ENCODE measurements at places on chromosomes 16 and 17.

DNA sequence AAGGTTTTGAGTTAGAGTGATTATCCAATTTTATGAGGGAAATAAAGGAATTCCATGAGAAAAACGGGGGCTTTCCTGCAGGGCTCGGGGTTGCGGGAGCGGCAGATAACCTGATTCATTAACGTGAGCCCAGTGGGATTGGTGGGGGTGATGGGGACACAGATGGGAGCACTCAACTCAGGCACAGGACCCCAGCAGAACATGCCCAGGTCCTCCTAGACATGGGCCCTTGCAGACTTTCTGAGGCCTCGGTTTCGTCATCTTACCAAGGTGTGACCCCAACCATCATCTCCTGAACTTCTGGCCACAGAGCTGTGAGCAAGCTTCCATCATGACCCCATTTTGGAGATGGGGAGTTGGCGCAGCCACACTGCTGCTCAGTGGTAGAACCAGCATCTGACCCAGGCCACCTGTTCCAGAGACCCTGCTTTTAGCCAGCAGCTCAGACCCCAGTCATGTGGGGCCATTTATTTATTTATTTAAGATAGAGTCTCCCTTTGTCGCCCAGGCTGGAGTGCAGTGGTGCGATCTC, 22.3 kb downstream of the CARHSP1 start:
- H3K4me1 ChIP-seq: no peaks in the 10 kb centered on the region
- H3K27ac ChIP-seq: no peak overlapping the region
- H3K36me3 ChIP-seq: no peaks in the 10 kb centered on the region
- DNase-seq: no peak
- no peak overlapping the region for H3K4me3 ChIP-seq
- H3K27me3 ChIP-seq: no peaks in the 10 kb centered on the region

DNA sequence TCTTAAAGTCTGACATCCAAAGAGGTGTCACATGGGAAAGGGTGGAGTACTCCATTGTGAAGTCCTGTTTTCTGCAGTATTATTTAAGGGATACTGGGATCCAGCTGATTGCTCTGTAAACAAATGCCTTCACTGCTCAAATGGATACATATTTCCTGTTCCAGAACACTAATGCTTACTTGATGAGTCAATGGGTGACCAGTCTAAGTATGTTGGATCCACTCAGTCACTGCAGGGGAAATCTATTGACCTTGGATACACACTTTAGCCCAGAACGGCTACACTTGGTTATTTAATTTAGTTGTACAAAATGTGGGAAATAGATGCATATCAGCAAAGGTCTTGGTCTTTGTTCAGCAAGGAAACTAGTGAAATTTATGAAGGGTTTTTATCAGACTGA, 261.4 kb downstream of the MAP2K4 start:
- no peak for DNase-seq
- no peak overlapping the region for H3K27ac ChIP-seq
- no peaks in the 10 kb centered on the region for H3K27me3 ChIP-seq
- no peaks in the 10 kb centered on the region for H3K4me1 ChIP-seq
- no peak overlapping the region for H3K4me3 ChIP-seq
- H3K36me3 ChIP-seq: no peaks in the 10 kb centered on the region

GRCh38 chr17:31678431-31678830, 180.6 kb downstream of the COPRS start:
- H3K36me3 ChIP-seq: no peaks in the 10 kb centered on the region
- no peak overlapping the region for H3K4me3 ChIP-seq
- no peaks in the 10 kb centered on the region for H3K4me1 ChIP-seq
- no peak for DNase-seq
- no peak overlapping the region for H3K27ac ChIP-seq
- no peaks in the 10 kb centered on the region for H3K27me3 ChIP-seq

DNA sequence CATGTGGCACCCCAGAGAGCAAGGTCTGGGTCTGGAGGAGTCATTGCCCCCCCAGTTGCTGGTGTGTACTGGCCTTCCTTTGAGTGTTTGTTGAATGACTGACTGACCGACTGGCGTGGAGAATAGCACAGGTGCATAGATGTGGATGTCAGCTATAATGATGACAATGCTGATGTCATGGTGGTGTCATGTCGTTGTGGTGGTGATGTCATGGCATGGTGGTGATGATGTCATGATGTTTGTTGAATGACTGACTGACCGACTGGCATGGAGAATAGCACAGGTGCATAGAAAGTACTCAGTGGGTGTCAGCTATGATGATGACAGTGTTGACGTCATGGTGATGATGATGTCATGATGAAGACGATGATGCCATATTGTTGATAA, 22.1 kb downstream of the TMEM114 start:
- H3K36me3 ChIP-seq: no peaks in the 10 kb centered on the region
- no peaks in the 10 kb centered on the region for H3K4me1 ChIP-seq
- no peak overlapping the region for H3K27ac ChIP-seq
- DNase-seq: no peak
- H3K4me3 ChIP-seq: no peak overlapping the region

- H3K4me1 ChIP-seq: no peaks in the 10 kb centered on the region
- H3K27ac ChIP-seq: no peak overlapping the region
- no peaks in the 10 kb centered on the region for H3K36me3 ChIP-seq
- no peak overlapping the region for H3K4me3 ChIP-seq
- DNase-seq: no peak
Measured at GRCh38 chr17:58370716-58371115, 18.7 kb upstream of the SUPT4H1 start.

GRCh38 chr17:81335773-81336157, 40.7 kb upstream of the SLC38A10 start:
- H3K27ac ChIP-seq: no peak overlapping the region
- no peaks in the 10 kb centered on the region for H3K36me3 ChIP-seq
- no peaks in the 10 kb centered on the region for H3K27me3 ChIP-seq
- H3K4me3 ChIP-seq: no peak overlapping the region

DNA sequence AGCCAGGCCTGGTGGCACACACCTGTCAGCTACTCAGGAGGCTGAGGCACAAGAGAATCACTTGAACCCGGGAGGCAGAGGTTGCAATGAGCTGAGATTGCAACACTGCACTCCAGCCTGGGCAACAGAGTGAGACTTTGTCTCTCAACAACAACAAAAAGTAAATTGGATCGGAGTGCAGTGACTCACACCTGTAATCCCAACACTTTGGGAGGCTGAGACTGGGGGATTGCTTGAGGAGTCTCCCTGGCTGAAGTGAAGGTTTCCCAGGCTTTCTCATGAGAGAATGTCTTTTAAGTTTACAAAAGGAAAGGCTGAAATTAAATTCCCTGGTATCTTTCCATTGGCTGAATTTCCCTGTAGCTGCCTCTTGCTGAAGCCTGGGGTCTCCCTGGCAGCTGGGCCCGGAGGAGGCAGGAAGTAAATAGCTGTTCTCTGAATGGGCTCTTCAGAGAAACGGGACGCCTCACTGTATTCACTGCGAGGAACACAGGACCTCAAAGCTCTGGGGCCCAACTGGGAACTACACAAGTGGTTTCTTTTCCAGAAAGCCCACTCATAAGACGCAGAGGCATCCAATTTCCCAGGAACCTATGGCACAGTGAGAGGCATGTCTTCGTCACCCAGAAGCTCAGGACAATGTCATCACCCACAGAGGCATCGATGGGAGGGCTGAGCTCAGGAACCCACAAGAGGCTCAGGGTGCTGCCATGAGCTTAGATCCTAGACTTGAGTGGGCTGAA, 77.4 kb upstream of the SMURF2 start:
- no peaks in the 10 kb centered on the region for H3K27me3 ChIP-seq
- DNase-seq: no peak
- no peak overlapping the region for H3K4me3 ChIP-seq
- no peaks in the 10 kb centered on the region for H3K36me3 ChIP-seq
- H3K4me1 ChIP-seq: no peaks in the 10 kb centered on the region

DNA sequence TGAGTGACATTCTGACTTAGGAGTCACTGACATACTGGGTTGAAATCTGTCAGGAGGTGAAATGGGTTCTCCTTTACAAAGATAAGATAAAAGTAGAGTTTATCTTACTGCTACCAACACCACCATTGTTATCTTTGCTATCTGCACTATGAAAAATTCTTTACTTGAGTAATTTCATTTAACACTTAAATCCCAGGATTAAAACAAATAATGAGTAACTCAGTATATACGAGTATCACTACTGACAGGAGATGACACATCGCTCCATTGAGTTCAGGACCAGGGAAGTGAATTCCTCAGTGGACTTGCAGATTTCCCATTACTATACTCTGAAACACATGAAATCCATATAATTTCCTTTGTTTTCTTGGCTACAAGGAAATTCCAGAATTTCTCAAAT, 242.1 kb upstream of the NLRP1 start:
- H3K4me3 ChIP-seq: no peak overlapping the region
- H3K27me3 ChIP-seq: peaks cover 2% of the 10 kb centered on the region
- H3K27ac ChIP-seq: no peak overlapping the region

- H3K27me3 ChIP-seq: no peaks in the 10 kb centered on the region
- H3K36me3 ChIP-seq: no peaks in the 10 kb centered on the region
- no peaks in the 10 kb centered on the region for H3K4me1 ChIP-seq
Measured at GRCh38 chr16:22225060-22225459, 19.0 kb downstream of the EEF2K start.

All from prostate gland (tissue), 2 donors.